ENCODE measurements at places on chromosomes 5 and 9.

DNA sequence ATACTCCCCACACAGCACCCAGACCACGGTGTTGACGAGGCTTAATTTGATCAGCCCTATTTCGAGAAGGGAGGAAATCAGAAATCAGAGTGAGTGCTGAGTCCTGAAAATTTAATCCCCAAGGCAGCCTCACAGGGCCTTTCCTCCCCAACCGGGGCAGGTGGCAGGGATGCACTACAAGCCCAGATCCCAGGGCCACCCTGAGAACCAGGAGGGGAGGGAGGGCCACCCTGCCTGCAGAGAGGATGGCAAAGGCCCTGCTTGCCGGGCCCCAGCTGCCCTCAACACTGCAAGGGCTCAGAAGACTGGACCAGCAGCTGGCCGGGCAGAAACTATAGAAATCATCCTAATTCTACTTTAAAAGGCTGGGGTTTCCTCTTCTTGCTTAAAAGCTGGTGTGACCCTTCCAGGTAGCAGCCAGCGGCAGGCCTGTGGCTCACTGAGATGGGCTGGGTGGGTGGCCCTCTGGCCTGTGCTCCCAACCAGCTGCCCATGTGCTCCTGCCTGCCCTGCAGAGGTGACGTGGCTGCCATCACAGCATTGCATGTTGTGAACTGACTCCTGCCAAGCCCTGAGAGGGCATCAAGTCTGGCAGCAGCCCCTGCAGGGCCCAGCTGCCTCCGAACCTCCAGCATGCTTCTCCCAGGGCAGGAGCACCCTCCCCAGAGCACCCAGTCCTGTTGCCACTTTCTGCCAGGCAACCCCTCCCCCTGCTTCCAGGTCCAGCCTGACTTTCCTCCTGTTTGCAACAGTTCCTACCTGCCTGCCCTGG is 122.8 kb downstream of the ADAMTS2 start:
- no peak for DNase-seq

DNA sequence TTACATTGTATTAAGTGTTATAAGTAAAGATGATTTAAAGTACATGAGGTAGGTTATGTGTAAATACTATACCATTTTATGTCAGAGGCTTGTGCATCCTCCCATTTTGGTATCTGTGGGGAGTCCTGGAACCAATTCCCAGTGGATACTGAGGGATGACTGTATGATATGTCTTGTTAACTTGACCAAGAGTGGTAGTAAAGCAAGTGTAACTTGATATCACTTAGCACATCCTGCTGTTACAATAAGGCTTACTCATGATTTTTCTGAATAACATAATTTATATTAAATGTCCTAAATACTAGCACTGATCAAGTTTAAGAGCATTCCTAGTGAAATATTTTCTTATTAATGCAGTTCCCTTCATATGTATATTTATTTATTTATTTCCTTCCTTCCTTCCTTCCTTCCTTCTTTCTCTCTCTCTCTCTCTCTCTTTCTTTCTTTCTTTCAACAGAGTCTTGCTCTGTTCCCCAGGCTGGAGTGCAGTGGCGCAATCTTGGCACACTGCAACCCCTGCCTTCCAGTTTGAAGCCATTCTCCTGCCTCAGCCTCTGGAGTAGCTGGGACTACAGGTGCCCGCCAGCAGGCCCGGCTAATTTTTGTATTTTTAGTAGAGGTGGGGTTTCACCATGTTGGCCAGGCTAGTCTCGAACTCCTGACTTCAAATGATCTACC is 7.5 kb downstream of the NDFIP1 start:
- DNase-seq = no peak

GRCh38 chr9:71915495-71915894 is 4.1 kb downstream of the C9orf85 start:
- no peak for DNase-seq

- DNase-seq = peak; percentile 58
Observed at GRCh38 chr5:142013734-142014521, 1.1 kb upstream of the GNPDA1 start.

- no peak for DNase-seq
Observed at GRCh38 chr5:28397502-28397941, 1359.1 kb upstream of the CDH9 start.

- DNase-seq = no peak
Observed at GRCh38 chr5:55136521-55136920, 23.4 kb upstream of the GPX8 start.

DNA sequence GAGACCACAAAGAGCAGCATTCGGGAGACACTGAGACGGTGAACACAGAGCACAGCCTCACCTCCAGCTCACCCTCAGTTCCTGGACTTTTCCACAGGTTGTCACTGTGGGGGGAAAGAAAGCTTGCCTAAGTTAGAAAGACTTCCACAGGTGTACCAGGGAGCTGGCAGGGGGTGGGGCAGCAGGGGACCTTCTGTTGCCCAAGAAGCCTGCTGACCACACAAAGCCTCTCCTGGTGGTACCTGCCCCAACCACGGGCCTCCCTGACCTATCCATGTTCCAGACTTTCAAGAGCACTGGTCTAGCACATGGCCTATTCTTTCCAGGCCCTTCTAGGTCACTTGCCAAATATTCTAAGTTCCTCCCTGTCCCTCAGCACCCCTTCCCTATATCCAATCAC is 550.8 kb downstream of the BNC2 start:
- DNase-seq = no peak

- no peak for DNase-seq
Observed at GRCh38 chr5:374631-375335, 53.3 kb downstream of the AHRR start.

- DNase-seq = no peak
Observed at GRCh38 chr9:100063185-100063584, 35.6 kb downstream of the ERP44 start.

- no peak for DNase-seq
Observed at GRCh38 chr9:76619197-76619596, 145.0 kb upstream of the PCA3 start.

DNA sequence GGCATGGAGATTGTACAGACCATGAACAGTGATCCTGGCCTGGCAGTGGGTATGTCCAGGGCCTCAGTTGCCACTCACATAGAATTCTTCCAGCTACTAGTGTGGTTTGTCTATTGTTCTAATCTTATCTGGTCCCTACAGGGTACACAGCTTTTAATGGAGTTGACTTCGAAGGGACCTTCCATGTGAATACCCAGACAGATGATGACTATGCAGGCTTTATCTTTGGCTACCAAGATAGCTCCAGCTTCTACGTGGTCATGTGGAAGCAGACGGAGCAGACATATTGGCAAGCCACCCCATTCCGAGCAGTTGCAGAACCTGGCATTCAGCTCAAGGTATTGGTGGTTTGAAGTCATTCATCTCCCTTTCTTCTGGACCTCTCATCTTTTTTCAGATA is 43.8 kb downstream of the THBS4 start:
- DNase-seq = peak; percentile 90

DNA sequence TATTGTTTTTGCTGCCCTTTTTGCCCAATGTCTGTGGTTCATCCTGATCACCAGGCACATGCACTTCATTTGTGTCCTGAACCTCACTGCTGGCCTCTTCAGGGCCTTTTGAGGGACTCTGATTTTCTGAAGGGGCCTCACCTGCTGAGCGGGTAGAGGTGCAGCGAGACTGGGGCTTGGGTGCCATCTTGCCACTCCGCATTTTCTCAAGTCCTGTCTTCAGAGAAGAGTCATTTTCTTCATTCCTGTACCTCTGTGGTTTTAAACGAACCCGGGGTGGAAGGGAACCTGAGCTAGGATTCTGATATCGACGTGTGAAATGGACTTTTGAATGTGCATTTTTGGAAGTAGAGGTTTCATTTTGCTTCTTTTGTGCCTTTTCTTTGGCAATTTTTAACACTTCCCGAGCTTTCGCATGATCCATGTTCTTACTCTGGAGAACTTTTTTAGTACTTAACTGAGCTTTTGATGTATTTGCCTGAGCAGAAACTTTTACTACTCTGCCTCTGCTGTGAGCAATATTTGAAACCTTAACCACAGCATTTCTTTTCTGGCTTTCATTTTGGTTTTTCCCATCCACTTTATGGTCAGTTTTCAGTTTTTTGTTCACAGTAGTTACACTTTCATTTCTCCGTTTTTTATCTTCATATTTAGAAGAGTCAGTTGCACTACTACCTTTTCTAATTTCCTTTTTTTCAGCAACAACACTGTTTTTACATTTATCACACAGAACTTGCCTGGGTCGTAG is 26.1 kb downstream of the PWWP2A start:
- DNase-seq = no peak

GRCh38 chr9:114386361-114386885 is 1.4 kb downstream of the AKNA start:
- DNase-seq = no peak

- no peak for DNase-seq
Observed at GRCh38 chr9:92055624-92056023, 59.6 kb downstream of the SPTLC1 start.

All from hematopoietic multipotent progenitor cell treated with erythropoietin and hydrocortisone succinate and interleukin-3 and kit ligand, for 6 days (in vitro differentiated cells).